ENCODE measurements at places on chromosomes 6 and 20.
A peak's percentile ranks its signal among the peaks of the same experiment; 100 is the strongest.

DNA sequence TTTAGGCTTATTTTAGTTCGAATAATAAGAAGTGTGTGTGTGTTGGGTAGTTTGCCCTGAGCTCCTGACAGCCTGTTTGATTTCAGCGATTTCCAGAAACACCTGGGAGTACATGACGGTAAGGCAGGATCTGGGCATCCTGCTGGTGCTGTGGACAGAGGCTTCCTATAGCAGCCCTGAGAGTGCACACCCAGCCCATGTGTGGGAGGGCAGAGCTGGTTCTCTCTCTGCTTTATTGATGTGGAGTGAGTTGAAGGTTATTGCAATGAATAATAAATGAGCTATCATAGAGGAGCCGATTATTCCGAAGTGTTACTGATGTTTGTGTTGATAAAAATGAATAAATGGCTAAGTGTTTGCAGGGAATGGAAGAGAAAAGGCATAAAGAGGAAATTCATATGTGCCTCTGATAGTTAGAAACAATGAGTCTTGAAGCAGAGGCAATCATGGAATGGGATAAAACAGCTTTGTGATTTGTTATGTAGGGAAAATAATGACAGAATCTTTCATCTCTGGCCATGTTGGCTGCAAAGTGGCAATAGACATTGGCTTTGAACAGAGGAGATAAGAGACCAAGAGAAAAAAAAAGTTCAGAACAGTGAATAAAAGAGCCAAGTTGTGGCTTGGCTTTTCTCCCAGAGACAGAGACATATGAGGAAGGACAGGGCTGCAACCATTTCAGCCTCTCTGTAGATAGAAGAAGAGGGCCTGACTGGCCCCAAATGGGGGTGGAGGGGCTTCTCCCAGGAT is 166.2 kb upstream of the CHD6 start:
- DNase-seq = no peak

DNA sequence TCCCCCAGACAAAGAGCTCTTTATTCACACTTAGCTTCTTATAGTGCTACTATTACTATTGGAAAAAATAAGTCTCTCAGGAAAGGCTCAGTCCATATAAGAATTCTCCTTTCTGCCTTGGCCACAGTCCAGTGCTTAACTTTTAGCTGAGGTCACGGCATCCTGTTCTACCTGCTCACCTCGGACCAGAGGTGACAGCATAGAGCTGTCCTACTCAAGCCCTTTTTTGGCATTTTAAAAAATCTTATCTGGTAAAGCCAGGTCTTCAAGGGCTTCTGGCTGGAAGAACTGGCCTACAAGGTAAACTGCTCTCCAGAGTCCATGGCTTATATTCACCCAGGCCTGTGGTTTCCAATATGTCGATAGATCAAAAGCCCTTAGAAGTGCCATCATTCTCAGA is 109.7 kb downstream of the RCAN2 start:
- no peak for DNase-seq

DNA sequence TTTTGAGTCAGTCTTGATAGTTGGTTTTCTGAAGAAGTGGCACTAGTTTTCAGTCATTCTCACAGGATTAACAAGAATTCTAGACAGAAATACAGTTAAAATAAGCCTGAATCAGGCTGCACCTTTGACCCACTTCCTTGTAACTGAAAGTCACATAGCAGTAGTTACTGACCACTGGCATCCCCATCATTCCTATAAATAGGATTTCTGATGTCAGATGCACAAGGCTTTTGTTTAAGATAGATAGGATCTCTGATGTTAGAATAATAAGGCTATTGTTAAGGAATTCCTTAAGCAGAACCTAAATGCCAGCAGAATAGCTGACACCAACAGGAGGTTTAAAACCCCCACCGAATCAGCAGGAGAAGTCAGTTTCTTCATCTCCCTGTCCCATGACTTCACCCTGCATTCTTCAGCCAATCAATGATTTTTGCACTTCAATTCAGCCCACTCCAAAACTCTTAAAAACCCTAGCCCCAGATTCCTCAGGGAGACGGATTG is 30.6 kb upstream of the ZBTB24 start:
- DNase-seq = no peak

- no peak for DNase-seq
These were observed 73.6 kb downstream of the TBC1D32 start for GRCh38 chr6:121260651-121261102.

- DNase-seq = no peak
These were observed 389.9 kb downstream of the RNGTT start for GRCh38 chr6:88573561-88573960.

- DNase-seq = no peak
These were observed 80.3 kb downstream of the TBC1D7 start for GRCh38 chr6:13248053-13248452.

DNA sequence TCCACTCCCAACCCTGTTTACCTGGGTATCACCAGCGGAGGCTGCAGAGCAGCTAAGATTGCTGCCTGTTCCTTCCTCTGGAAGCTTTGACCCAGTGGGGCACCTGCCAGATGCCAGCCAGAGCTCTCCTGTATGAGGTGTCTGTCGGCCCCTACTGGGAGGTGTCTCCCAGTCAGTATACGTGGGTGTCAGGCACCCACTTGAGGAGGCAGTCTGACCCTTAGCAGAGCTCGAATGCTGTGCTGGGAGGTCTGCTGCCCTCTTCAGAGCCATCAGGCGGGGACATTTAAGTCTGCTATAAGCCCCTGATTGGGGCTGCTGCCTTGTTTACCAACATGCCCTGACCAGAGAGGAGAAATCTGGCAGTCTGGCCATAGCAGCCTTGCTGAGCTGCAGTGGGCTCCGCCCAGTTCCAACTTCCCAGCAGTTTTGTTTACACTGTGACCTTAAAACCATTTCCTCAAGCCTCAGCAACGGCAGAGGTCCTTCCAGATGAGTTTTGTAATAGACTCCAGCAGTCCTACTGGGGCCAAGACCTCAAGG is 2.8 kb downstream of the RAET1E start:
- no peak for DNase-seq

DNA sequence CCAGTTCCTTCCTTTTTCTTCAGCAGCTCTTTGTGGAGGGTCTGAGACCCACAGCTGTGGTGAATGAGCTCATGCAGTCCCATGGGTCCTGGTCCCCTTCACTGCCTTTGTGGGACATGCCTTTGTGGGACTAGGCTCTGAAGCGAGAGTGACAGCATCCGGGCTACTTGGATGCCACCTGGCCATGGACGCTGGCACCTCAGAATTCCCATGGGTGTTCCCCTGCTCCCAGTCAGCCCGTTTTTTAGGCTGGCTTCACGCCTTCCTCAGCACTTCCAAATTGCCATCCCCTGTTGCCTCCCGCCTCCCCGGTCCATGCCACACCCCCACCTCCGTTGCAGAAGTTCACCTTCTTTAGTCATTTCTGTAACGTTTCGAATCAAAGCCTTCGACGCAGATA is 45.1 kb downstream of the RAMACL start:
- DNase-seq = no peak

- no peak for DNase-seq
These were observed 198.6 kb upstream of the UST start for GRCh38 chr6:148548065-148548748.

DNA sequence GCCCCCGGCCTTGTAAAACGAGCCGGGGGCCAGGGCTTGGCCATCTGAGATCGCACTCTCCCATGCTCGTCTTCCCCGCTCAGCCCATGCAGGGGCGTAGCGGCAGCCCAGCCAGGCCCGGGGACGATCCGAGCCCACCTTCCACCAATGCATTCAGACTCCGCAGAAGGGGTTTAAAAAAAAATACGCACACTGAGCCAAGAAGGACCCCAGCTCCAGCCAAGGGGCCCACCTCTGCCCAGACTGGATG is 320 bp downstream of the GSTA4 start:
- no peak for DNase-seq

DNA sequence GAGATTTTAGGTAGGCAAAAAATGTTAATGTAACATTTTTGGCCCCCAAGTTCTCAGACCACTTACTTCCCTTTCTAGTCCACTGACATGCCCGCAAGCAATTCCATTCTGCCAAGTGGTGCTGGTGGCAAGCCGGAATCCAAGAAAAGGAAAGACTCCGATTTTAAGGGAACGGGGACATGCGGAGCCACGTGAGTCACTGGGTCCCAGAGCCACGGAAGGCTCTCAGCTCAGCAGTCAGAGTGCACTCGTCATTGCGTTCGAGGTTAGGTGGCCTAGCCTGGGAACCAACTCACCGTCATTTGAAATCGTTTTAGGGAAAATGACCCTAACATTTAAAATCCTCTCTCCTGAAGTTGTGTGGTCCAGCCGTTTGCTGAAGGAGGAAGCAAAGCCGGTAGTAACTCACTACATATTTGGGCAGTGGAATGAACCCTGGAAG is 711 bp upstream of the SIRT5 start:
- DNase-seq = peak; percentile 32
